ENCODE measurements at places on chromosomes 2 and 18. TPM values are rescaled to one million over a fixed set of nuclear protein-coding genes. Genes with fewer than 3 reads are reported as not detected.

CAPN14 gene
- 0.16 TPM for total RNA-seq

FABP1 gene
- total RNA-seq, result 0.09 TPM

CNRIP1 gene
- 17.2 TPM for total RNA-seq

C2orf66 gene
- under 0.01 TPM for total RNA-seq

RAB1A gene
- 85.0 TPM for total RNA-seq

RAB31 gene
- total RNA-seq, result 28.8 TPM

TSPYL6 gene
- total RNA-seq, result not detected

MBOAT2 gene
- total RNA-seq, result 42.6 TPM

Measured in bronchial smooth muscle cell (primary cell).